ENCODE measurements at places on chromosomes 2 and 18.
A peak's percentile ranks its signal among the peaks of the same experiment; 100 is the strongest.

- DNase-seq: no peak
Measured at GRCh38 chr2:189178726-189179569, 613 bp downstream of the COL5A2 start.

- no peak for DNase-seq
Measured at GRCh38 chr2:220510668-220511067, 883.2 kb downstream of the SLC4A3 start.

- no peak for DNase-seq
Measured at GRCh38 chr2:131493199-131493968, 1.2 kb upstream of the MZT2A start.

- DNase-seq: no peak
Measured at GRCh38 chr18:8802017-8802672, 96.8 kb downstream of the MTCL1 start.

GRCh38 chr2:26251893-26252292 is 7.2 kb downstream of the HADHB start:
- DNase-seq: no peak

DNA sequence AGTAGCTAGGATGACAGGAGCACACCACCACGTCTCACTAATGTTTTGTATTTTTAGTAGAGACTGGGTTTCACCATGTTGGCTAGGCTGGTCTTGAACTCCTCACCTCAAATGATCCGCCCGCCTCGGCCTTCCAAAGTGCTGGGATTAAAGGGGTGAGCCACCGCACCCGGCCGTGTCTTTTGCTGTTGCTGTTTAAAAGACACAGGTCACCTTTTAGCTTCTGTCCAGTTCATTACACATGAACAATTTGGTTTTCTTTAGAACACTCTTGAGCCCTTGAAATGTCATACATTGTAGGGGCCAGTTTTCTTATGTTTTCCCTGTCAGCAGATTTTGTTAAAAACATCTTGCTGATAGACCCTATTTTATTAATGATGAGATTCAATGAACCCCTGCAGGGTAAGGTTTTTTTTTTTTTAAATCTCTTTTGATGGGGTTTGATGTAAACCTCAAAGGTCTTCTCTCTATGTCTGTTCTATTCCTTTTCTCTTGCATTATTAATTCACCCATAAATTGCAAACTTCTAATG is 61.0 kb upstream of the AGPS start:
- DNase-seq: no peak

DNA sequence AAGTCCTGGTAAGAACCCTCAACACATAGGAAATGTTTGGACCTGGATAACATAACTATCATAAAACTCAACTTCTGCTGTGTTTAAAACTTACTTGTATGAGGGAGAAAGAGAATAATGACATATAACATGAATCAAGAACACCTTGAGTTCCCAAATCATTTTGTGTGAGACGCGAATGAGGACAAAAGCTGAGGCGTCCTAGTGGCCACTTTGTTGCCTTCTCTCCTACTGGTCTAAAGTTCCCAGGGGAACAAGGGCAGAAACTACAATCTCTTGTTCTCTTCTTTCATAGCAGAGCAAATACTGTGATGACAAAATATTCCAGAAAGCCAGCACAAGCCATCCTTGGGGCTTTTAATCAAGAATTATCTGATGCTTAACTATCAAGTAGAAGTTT is 8.3 kb upstream of the LCT start:
- no peak for DNase-seq

GRCh38 chr2:158688721-158689120 is 106.4 kb upstream of the DAPL1 start:
- no peak for DNase-seq

- DNase-seq: no peak
Measured at GRCh38 chr2:118988706-118989105, 46.7 kb downstream of the MARCO start.

DNA sequence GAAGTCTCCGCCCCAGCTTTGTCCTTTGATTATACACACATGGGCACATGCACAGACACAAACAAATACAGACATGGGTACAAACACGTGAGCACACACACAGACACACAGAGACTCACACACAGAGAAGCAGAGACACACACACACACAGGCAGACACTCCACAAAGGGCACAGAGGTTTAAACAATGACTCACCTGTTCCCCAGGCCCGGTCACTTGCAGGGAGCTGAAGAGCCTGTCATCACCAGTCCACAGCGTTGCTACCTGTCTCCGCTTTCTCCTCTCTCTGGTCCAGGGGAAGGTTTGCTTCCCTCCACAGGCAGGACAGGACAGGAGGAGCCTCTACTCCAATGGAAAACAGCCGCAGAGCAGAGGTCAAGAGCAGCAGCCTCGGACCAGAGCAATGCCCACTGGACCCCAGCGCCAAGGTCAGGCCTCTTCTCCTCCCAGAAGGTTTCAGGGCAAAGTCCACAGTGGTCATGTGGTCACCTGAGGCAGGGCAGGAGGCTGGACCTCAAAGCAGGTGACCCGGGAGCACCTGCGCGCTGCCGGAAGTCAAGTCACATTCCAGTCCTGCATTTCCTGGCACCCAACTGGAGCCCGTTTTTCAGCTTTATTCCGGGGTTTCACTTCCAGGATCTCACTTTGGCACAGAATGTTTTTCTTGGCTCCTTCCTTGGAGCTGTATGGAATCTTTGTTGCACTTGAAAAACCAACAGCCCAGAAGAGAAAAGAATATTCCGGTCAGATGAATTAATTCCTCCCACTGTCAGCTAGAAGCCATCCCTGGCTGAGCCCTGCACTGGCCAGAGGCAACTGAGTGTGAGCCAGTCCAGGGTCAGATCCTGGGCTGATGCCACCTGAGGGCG is at the start of gene RAB17:
Gene RAB17 (minus strand): TSS at position 463 of the 869 bp plus-strand sequence. CDS start 4,580 bp downstream, outside the sequence.
- DNase-seq: no peak

DNA sequence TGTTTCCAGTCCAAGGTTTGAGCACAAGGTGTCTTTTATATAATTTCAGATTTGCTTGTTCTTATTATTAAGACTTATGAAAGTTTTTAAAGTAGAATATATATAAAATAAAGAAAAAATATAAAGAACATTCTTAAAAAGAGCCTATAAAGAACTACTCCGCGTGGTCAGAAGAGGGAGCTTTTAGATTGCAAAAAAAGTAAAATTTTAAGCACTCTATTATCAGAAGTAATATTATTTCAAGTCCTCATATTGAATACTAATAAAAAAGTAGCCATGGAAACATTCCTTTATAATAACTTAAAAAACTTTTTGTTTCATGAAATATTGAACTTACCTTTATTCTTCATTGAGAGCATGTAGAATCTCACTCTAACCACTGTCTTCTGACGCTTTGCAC is 51.4 kb downstream of the LINC00305 start:
- DNase-seq: peak; percentile 18

GRCh38 chr18:56645415-56646016 is 5.6 kb upstream of the WDR7 start:
- DNase-seq: peak; percentile 49

GRCh38 chr2:44778671-44779476 is 162.6 kb upstream of the SIX3 start:
- DNase-seq: no peak

DNA sequence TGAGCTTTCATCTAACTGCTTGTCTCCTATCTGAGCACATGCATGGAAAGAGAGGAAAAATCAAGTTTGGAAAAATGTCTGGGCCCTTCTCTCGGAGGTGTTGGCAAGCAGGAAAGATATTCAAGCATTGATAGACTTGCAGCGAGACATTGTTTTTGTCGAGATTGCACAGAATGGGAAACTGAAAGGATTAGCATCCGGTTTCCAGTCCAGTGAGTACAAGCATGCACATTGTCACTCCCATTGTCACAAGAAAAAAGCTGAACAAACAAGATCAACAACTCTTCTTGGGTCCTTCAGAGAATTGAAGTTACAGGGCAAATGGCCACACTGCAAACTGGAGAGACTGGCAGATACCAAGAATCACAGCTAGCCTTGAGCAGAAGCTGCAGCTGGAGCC is 19.6 kb upstream of the MC5R start:
- DNase-seq: no peak

DNA sequence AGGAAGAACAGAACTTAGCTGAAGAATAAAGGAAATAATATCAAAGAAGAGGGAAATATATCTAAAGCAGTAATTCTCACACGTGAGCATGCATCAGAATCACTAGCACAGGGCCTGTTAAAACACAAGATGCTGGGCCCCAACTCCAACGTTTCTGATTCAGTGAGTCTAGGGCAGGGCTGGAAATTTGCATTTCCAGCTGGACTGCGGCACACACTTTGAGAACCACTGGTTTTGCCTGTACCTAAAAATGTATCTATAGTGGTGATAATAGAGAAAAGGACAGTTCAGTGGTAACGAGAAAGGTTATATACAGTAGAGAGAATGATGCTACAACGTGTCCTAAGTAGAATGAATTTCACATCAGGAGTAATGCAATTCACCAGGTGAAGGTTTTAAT is 11.2 kb downstream of the REV1 start:
- DNase-seq: no peak

DNA sequence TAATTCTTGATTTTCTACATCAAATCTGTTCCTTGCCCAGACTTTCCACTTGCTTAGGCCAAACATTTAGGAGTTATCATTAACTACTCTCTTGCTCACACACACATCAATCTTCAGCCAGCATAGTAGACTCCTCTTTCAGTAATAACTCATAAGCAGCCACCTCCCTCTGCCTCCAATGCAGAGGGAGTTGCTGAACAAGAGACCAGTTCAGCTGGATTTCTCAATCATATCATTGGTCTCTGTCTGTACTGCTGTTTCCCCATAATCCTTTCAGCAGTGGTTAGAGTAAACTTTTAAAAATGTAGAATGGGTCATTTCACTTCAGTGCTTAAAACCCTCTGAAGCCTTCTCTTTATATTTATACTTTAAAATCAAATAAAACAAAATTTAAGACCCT is 112.9 kb downstream of the SLC39A10 start:
- no peak for DNase-seq

GRCh38 chr18:59839246-59839645 is 60.5 kb upstream of the PMAIP1 start:
- no peak for DNase-seq

- DNase-seq: no peak
Measured at GRCh38 chr2:233058717-233059546, 1.2 kb upstream of the INPP5D start.

DNA sequence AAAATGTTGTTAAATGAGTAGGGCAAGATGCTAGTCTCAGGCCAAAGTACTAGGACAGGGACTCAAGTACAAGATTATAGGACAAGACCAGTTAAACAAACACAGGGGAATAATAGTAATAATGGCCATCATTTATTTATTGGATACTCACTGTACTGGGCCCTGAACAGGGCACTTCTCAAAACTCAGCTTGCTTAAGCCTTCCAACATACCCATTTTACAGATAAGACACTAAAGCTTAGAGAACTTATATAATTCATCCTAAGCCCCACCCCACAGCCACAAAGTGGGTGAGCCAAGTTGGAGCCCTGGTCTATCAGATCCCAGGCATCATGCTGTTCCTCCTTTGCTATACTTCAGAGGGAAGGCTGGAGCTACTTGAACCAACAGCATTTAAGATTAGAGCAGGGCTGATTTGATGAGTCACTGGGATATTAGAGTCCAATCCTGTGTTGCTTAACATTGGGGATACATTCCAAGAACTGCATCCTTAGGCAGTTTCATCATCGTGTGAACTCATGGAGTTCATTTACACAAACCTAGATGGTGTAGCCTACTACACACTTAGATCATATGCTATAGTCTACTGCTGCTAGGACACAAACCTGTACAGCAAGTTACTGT is 153.6 kb downstream of the MTCL1 start:
- no peak for DNase-seq

DNA sequence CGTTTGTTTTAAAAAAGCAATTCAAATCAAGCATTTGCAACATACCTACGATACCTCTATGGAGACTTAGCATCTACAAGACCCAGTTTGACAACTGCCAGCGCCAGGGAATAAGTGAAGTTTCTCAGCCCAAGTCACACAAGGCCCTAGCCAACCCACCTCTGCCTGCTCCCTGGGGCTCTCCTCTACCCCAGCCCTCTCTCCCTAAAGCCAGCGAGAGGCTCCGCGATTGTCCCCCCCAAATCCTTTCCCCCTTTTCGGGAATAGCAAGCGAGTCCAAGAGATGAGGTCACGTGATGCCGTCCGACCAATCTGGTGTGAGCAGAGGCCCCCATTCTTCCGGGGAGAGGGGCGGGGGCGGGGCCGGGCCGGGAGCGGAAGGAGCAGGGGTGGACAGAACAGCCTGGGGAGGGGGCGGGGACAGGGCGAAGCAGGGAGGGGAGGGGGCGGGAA is 102.2 kb upstream of the RAB6C start:
- DNase-seq: peak; percentile 71

GRCh38 chr2:159904127-159904958 is 106.3 kb upstream of the CD302 start:
- DNase-seq: no peak

DNA sequence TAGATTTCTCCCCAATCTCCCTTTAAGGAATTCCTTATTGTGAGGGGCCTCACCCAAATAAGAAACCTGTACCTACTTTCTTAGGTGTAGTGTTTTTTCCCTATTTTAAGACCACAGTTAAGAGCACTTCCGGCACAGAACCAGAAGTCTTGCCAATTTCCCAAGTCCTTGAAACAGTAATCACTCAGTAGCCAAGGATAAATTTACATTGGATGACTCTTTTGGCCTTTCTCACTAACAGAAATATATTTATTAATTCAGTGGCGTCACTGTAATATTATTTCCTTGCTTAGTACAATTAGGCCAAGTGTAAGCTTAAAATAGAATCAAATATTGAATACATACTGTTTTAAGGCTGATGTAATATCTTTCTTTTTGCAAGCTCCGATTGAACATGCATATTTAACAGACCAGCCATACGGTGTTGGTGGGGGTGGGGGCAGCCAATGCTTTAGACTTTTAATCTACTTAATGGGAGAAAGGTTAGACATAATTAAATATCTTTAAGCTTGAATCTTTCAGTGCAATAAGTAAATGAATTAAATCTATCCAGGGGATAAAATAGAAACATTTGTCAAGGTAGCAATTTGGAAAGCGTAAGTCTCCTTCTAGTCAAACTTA is 50.8 kb upstream of the ITGA6 start:
- DNase-seq: no peak

- DNase-seq: no peak
Measured at GRCh38 chr2:216922175-216922780, 62.4 kb upstream of the TNP1 start.

DNA sequence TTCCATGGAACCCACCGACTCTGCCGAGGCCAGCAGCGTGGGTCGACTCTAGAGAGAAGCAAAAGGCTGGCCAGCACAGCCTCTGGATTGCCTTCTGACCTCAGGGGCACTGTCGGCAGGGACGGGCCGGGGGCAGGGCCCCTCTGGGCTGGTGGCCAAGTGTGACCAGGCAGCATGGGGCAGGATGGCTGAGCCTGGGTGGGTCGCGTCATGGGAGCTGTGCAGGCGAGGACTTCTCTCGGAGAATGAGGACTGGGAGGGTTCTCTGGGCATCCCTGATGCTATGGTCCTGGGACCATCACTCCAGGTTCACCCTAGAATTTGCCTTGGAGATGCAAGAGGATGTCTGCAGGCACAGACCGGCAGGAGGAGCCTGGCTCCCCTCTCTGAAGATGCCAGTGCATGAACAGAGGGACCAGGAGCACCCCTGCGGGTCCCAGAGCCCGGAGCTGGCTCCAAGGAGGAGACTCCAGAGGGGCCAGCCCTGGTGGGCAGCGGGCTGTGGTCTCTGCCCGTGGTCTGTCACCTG is 289.2 kb downstream of the NDUFA10 start:
- no peak for DNase-seq
